ENCODE measurements at places on chromosomes 5 and 9.
A peak's percentile ranks its signal among the peaks of the same experiment; 100 is the strongest.

DNA sequence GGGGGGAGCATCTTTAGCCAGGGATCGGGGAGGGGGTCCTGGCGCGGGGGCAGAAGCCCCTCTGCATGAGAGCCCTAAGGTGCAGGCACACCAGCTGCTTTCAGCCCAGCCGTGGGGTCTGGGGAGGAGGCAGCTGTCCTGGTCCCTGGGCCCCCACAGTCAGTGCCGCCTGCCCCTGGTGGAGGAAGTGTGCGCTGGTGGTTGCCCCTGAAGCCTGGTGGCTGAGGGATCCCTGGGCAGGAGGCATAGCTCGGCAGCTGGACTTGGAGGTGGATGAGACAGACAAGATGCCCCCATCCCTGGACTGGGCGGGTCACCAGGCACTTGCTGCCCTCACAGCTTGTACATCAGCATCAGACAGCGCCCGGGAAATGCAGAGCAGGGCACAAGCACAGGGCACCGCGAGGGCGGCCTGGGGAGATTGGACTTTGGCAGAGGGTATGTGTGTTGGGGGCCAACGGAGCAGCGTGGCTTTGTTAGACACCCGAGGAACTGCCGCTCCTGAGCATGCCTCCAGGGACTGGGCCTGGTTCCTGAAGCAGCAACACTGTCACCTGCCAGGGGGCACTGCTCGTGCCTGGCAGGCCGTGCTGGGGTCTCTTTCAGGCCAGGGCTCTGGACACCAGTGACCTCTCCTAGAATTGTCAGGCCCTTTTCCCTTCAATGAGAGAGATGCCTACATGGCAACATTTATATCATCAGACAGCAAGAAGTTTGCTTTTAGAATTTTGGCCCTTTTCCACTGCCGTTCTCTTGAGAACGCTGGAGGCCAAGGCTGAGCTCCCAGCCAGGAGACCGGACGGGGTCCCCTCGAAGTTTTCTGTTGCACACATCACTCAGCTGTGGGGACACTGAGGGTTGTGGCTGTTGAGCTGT lies 41.9 kb upstream of the CTSL start:
- no peak for DNase-seq

DNA sequence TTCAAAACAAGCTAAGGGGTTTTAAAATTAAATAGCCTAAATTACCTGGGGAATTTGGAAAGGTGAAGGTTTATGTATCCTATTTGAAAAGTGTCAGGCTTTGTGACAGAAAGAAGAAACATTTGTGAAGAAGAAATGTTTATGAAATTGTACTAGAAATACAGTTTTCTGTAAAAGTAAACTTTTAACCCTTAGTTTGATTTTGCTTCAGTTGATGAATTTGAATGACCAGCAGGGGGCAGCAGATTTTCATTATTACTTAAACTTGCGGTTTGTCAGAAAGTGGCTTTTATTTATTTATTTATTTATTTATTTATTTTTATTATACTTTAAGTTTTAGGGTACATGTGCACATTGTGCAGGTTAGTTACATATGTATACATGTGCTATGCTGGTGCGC lies 58.1 kb downstream of the NNT start:
- no peak for DNase-seq

- no peak for DNase-seq
These were observed 163.6 kb upstream of the IRX2 start for GRCh38 chr5:2914981-2915484.

GRCh38 chr5:173808079-173808808 lies 79.9 kb upstream of the CPEB4 start:
- no peak for DNase-seq

- peak; percentile 73 for DNase-seq
These were observed 84.7 kb downstream of the PTTG1 start for GRCh38 chr5:160506006-160507004.

GRCh38 chr5:56402266-56403220 lies 169.4 kb upstream of the ANKRD55 start:
- DNase-seq = no peak

GRCh38 chr5:157049605-157050004 lies 9.3 kb downstream of the HAVCR1 start:
- no peak for DNase-seq

DNA sequence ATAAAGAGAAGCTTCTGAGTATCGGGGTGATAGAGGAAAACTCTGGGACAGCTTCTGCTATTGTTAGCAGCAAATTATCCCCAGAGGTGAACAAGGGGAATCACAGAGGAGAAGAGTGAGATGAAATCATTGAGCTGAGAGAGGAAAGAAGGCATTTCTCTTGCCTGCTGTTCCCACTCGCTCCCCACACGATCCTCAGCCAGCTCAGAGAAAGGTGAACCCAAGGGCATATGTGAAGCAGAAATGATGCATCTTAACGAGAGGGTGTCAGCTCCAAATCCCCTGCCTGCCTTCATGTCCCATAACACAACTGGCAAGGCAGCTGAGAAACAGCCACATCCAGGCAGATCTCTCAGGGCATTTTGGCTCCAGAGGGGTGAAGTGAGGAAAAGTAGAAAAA lies 111.6 kb downstream of the BRINP1 start:
- no peak for DNase-seq

DNA sequence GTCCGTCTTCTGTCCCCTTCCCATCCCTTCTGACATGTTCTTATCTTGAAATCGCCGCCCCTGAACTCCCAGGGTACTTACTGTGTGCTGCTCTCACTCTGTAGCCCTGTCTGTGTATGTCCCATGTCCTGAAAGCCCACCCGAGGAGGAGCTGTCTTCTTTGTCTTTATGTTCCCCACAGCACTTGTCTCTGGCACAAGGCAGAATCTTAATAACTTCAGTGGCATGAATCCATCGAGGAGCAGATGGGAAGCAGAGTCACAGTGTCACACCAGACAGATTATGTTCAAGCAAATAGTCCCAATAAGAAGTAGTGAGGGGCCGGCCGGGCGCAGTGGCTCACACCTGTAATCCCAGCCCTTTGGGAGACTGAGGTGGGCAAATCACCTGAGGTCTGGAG lies 29.7 kb upstream of the LTC4S start:
- no peak for DNase-seq

DNA sequence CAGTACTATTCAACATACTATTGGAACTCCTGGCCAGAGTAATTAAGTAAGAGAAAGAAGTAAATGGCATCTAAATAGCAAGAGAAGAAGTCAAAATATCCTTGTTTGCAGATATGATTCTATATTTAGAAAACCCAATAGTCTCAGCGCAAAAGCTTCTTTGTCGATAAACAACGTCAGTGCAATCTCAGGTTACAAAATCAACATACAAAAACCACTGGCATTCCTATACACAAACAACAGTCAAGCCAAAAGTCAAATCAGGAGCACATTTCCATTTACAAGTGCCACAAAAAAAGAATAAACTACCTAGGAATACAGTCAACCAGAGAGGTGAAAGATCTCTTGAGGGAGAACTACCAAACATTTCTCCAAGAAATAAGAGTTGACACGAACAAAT lies 1901.9 kb upstream of the ACO1 start:
- DNase-seq = no peak

DNA sequence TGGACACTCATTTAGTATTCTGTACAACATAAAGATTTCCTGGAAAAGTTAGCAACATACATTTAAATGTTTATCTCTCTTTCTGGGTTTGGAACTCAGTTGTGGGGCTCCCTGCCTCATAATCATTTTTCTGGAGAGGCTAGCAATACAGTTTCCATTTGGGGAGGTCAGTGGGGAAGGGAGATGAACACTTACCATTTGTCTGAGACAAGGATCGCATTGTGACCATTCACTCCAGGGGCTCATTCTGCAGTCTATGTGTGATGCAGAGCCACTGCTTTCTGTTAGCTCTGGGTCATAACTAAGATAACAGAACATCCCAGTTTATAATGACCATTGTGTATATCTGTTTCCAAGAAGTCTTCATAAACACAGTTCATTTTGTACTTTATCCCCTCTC lies 22.4 kb downstream of the C9 start:
- no peak for DNase-seq

DNA sequence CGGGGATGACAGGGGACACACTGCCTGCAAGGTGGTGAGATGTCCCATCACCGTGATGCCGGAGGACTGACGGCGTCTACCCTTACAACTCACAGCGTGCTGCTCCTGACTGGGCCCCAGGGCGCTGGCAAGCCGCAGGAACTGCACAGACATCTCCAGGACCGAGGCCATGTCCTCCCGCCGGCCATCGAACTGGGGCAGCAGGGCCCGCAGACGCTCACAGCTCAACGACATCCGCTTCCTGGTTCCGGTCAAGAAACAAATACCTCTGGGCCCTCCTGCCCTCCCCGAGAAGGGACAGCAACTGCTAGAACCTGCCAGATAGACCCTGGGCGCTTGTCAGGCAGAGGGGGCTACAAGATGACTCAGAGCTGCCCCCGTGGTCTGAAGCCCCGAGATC lies 1.0 kb downstream of the SOHLH1 start:
- DNase-seq = no peak

DNA sequence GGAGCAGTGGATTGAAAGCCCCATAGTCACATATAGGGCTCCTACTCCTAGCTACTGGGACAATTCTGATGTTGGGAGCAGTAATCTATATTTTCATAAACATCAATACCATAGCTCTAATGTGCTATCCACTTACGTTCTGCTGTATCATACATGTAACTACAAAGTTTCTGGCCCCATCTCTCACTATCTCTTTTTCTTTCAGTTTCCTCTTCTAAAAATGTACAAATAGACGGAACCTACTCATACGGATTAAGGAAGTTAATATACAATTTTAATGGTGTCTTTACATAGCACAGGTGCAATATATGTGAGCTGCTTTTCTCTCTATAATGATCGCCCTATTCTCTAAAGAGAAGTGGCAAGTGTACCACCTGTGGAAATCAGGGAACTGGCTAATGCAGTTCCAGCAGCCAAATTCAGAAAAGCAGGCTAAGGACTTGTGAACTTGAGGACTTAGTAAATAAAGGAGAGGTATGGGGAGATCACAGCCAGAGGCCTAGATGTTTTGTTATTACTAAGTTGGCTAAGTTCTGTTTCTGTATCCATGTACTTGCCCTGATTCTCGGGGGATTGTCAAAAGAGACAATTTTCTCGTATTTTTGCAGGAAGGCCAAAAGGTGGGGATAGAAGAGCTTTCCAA lies 1021.9 kb downstream of the CDH12 start:
- DNase-seq = no peak

- no peak for DNase-seq
These were observed 66.0 kb downstream of the FBN2 start for GRCh38 chr5:128472036-128472435.

- DNase-seq = no peak
These were observed 29.2 kb downstream of the OSTF1 start for GRCh38 chr9:75117564-75117963.

DNA sequence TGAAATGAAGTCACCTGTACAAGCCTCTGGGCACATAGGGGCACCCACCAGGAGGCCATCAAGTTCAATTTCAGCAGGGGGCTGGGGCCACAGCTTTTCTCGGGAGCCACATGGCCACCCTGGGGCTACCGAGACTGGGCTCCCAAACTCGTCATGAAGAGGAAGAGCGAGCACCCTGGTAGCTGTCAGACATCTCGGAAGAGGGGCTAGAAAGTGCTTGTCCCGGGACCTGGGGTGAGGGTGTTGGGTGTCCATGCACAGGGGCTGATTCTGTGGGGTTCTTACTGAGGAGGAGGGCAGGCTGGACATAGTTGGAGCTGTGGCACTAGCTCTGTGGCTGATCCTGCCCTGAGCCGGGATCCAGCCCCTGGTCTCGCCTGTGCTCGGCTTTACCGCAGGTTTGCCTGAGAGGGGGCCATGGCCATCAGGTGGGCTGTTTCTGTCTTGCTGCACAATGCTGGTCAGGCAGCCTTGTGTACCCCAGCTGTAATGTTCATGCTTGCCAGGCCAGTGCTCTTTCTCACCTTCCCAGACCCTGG lies 70.3 kb downstream of the PHF2 start:
- DNase-seq = no peak

- DNase-seq = no peak
These were observed 158.1 kb upstream of the RPS23 start for GRCh38 chr5:82436291-82436690.

DNA sequence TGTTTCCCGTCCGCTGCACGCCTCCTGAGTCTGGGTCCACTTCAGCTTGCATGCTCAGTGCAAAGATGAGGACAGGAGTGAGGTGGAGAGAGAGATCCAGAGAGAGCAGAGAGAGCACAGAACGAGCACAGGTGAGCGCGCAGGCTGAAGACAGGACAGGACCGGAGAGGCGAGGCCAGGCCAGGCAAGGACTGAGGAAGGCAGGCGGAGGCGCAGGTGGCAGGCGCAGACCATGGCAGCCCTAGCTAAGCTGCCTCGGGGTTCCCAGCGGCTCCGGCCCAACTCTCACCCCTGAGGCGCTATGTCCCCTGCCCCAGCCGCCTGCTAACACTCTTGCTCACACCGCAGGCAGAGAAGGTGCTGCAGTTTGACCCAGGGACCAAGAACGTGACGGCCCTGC lies 9.7 kb downstream of the GRIN1 start:
- no peak for DNase-seq

DNA sequence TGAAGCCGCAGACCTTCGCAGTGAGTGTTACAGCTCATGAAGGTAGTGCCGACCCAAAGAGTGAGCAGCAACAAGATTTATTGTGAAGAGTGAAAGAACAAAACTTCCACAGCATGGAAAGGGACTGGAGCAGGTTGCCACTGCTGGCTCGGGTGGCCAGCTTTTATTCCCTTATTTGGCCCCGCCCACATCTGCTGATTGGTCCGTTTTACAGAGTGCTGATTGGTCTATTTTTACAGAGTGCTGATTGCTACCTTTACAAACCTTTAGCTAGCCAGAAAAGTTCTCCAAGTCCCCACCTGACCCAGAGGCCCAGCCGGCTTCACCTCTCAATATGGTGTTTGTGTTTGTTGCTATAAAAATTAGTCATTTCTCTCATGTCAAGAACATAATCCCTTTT lies 49.7 kb downstream of the RECK start:
- no peak for DNase-seq

DNA sequence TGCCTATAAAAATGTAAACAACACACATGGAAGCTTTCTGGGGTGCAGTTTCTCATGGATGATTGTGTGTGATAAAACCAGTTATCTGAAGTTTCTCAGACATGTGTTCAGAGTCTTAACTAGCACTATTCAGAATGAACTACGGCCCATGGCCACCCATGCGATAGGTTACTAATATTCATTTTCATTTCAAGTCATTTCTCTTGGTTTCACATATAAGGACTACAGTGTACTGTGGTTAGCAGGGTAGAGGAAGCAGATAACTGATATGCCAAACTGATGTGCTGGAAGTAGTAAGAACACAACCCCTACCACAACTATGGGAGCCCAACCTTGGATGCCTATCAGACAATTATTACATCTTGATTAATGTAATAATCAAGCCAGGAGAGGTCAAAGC lies 372.1 kb downstream of the DTWD2 start:
- DNase-seq = no peak

DNA sequence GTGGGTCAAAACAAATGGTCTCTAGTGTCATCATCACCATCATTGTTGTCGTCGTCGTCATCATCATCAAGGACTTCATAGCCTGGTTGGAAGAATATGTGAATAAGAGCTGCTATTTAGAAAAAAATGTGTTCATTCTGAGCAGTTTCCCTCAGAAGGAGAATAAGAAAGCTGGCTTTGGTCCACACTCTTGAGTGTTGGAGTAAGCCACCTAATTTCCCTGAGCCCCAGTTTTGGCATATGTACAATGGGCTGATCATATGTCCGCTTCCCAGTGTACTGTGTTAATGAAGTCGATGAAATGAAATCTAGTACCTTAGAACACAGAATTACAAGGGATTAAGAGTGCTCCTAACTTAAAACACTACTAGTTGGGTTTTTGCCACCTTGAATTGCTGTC lies 545.5 kb downstream of the CCDC171 start:
- DNase-seq = no peak

- DNase-seq = no peak
These were observed 130.2 kb upstream of the SPEF2 start for GRCh38 chr5:35487233-35488025.
